ENCODE measurements at places on chromosomes 7 and 10. TPM values are rescaled to one million over a fixed set of nuclear protein-coding genes. Genes with fewer than 3 reads are reported as not detected.

DNA sequence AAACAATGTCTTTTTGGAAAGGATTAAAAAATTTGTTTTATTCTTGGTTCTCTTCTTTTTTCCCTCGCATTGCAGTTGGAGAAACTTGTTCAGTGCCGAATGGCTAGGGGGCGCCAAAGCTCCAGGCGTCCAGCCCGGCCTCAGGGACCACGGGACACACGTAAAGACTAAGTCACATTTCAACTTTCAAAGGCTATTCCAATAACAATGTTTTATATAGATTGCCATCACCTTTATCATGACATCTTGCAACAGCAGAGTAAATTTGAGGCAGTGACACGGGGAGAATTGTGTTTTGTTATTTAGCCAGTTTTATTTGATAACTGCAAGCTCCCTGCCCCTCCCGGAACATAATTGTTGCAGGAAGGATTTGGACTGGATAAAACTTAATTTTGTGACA lies 2.2 kb upstream of the IGFBP3 start:
- peak; percentile 74 for DNase-seq

Gene BTBD16
- not detected for total RNA-seq

DNA sequence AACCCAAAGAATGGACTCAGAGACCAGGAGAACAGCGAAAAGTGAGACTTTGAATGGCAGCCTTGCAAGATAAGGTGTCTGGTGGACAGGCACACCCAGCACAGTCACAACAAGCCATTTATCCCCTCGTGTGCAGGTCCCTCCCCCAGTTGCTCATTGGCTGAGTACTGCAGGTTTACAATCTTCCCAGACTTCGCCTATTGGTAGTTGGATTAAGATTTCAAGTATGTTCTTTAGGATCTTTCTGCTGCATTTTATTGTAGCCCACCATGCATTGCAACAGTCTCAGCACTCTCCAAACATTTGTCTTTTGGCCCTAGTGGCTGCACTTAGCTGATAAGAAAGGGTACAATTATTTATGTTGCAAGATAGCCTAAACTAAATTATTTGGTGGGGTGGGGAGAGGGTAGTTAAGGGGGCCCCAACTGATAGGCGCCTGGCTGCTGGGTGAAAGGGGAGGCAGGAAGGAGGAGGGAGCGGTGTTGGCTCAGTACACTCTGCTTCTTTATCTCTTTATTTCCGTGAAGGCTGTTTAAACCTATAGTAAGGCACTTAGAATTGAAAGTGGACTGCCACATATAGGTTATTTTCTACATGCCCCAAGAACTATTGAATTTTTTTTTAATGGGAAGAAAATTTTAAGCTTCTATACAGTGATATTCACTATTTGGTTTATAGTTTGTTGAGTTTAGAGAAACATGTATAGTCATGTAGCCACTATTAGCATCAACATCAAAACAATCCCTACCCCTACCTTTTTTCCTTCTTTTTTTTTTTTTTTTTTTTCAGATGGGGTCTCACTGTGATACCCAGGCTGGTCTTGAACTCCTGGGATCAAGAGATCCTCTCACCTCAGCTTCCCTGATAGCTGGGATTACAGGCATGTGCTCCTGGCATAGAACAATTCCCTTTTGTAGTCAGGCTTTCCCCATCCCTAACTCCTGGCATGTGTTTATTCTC lies 54.2 kb downstream of the GUSB start:
- no peak for DNase-seq

DNA sequence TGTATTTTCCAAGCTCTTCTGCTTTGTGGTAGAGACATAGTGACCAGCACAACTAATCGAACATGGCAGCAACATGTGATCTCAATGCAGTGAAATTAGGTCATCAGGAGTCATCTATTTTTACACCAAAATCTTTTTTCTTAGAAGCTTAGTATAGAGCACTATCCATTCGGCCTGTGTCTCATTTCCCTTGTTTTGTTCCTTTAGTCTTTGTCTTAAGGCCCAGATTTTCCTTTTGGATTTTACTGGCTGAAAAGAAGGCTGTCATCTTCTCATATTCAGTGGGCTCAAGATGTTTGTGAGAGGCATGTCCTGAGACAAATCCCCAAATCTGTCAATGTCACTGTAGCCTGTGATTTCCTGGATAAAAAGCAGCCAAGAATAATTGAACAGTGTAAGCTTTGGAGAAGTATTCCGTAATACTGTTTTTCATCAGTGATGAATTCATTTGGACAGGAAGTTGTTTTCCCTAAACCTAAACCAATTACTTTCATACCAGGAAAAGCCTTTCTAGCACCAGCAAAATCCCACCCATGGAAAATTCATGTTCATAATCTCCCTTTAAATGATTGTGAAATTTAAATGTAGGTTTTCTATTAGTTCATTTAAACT lies 55.2 kb downstream of the MAGI2 start:
- no peak for DNase-seq

DNA sequence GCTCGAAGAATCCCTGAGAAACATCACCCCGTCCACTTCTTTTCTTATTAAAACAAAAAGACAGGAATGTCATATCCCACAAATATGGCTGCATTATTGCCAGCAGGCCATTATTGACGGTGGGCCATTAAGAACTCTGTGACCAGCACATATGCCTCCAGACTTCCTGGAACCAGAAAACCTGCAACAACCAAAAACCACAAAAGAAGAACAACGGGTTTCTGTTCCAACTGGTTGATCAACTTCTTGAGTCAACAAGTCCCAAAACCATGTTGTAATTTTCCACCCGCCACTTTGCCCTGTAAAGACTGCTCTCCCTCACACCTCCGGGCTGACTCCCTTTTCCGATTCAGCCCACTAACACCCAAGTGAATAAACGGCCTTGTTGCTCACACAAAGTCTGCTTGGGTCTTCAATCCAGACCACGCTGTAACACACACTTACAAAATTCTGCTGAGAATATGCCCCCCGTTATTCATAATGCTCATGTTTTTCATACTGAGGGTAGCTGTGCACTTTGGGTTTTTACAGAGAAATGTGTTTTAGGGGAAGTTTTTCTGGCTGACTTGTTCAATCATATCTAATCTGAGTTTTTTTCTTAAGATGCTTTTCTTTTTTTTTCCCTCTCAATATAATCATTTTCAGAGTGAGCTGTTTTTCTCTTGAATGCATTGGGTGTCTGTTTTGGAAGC lies 20.7 kb downstream of the ZNF107 start:
- no peak for DNase-seq

Gene TBC1D12
- 20.4 TPM for total RNA-seq

Gene TRPV5
- total RNA-seq: not detected

Data from ovary (tissue), 10 donors.